Right cardiac atrium (tissue), 5 donors: ENCODE measurements at places on chromosomes 2 and 18. TPM values are rescaled to one million over a fixed set of nuclear protein-coding genes. Genes with fewer than 3 reads are reported as not detected.

- DNase-seq, result no peak
Measured at GRCh38 chr18:34492652-34493051, 217.4 kb upstream of the DTNA start.

DNA sequence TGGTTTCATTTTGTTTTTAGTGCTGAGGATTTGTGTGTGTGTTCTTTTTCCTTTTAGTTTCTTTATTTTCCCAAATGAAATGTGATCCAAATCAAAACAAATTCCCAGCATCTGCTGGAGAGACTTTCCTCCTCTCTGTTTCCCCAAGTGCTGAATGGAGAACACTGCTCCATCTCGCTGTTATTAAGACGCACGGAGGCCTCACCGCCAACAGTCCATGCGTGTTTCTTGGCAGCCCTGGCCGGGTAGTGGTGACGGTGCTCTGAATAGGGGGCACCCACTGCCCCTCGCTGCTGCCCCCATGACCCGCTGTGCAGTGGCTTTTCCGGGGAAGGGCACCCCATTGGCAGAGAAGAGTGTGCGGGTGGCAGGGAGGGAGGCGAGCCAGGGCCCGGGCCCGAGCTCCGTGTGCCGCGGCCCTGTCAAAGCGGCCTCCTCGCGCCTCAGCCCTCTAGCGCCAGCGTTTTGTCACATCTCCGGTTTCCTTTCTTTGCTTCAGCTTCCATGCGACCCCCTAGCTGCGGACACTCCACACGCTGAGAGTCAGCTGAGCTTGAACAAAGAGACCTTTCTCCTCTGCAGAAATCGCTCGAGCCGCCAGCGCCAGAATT is 473.7 kb upstream of the SALL3 start:
- DNase-seq, result no peak

Gene SPEG
- 85.5 TPM for polyA plus RNA-seq

Gene NTSR2
- 0.16 TPM for polyA plus RNA-seq

DNA sequence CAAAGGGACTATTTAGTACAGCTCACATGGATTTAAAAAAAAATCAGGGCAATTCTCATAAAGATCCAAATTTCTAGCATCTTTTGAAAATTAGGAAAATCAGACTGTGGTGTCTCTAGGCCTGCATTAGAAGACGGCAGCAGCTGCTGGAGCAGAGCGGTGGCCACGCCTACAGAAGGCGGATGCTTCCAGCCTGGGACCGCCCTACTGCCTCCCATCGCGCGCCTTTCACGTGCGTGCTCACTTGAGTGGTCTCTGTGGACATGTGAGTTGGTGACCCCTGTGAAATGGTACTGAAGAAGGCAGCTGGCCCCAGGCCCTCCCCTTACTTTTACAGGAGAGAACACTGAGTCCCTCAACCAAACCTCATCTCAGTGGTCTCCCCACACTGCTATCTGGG is 15.2 kb upstream of the ZFP36L2 start:
- DNase-seq, result no peak

GRCh38 chr18:46174342-46175041 is 70.3 kb downstream of the HAUS1 start:
- peak; percentile 28 for DNase-seq
